ENCODE measurements at places on chromosomes 6 and 20.

- DNase-seq = no peak
These were observed 20.3 kb downstream of the CCDC167 start for GRCh38 chr6:37479266-37479854.

GRCh38 chr6:13496513-13497190, 9.3 kb upstream of the GFOD1 start:
- DNase-seq = no peak

DNA sequence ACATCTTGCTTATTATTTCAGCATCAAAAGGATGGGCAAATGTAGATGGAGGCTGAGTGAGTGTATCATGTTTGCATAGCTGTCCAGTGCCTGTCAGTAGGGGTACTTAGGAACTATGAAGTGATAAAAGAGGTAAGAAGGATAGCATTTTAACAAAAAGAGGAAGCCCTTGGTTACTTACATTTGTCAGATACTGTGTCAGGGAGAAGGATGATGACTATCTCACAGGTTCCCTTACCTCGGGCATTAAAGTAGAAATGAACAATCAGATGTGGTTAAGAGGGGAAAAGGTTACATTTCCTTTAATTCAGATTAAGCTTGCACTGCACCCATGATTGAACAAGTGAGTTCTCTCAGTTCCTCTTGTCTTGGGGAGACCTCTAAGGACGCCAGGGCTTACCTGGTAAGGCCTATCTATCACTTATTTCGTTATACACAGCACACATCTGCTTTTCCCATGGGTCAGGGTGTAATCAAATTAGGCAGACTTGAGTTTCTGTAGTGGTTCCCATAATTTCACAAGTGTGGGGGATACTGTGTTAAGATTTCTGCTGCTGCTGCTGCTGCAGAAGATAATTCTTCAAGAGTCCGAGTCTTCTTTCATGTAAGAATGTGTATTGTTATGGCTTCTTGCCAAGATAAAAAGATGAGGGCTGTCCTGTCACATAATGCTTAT, 4.5 kb downstream of the FOXO3 start:
- no peak for DNase-seq

- DNase-seq = no peak
These were observed 15.3 kb upstream of the SRSF6 start for GRCh38 chr20:43442282-43442880.

DNA sequence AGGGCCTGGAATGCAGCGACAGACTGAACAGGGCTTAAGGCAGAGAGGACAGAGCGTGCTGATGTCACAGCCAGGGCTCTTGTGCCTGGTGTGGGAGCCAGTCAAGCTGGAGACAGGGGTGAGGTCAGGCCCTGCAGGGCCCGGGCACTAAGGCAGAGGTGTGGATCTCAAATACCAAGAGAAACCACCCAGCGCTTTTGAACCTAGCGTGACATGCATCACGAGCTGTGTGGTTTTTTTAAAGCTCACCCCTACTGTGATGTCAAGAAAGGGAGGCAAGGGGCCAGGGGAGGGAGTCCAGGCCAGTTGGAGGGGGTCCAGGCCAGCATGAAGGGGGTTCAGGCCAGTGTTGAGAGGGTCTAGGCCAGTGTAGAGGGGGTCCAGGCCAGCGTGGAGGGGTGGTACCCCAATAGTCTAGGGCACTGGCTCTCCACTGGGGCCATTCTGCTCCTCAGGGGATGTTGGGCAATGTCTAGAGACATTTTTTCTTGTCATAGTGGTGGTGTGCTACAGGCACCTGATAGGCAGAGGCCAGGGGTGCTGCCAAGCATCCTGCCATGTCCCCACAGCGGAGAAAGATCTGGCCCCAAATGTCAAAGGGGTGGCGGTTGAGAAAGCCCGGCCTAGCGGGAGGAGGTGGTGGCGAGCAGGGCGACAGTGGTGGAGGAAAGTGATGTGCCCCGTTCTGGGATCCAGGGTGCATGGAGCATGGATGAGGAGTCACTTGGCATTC, 42.6 kb downstream of the RBM38 start:
- no peak for DNase-seq

- no peak for DNase-seq
These were observed 113.3 kb downstream of the TCP11 start for GRCh38 chr6:35027807-35028206.

GRCh38 chr6:119166024-119166784, 87.7 kb upstream of the FAM184A start:
- no peak for DNase-seq

- DNase-seq = no peak
These were observed 24.7 kb upstream of the HDAC2 start for GRCh38 chr6:113995634-113996033.

DNA sequence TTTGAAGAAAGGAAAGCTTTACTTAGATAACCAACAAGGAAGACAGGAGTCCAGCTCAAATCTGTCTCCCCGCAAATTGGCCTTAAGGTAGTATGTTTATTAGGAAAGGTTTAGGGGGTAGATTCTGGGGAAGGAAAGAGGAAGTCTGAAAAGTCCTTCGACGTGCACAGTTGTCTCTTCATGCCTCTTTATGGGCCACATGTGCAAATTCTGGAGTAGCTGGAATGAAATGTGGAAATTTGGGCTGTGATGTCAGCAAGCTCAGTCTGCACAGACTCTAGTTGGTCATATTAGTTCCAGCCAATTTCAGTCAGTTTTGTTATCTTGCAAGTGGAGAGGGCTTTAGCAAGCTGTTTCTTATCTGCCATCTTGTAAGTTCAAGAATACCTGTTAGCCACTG, 50.1 kb downstream of the NUP153 start:
- no peak for DNase-seq

- no peak for DNase-seq
These were observed 30.0 kb downstream of the TFEB start for GRCh38 chr6:41705311-41705995.

DNA sequence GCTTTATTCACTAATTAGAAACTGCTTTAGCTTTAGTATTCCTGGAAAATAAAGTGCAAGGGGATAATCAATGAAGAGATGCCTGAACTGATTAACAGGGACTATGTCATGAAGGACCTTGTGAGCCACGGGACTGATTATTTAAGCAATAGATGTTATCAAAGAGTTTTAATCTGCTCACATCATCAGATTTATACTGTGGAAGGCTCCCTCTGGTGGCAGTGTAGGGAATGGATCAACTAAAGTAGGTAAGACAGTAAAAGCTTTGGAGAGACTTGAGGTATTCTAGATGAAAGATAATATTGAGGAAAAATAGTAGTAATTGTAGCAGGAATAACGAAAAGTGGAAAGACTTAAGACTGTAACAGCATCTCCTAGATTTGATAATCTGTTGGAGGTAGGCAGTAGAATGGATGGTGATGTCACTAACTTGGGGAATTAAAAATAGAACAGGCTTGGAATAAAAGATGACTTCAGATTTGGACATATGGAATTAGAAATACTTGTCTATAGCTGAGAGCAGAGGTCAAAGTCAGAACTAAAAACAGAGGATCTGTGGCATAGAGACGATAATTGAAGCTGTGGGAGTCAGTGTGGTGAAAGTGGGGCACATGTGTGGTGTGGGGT, 80.3 kb upstream of the HTR1E start:
- DNase-seq = peak; percentile 11

DNA sequence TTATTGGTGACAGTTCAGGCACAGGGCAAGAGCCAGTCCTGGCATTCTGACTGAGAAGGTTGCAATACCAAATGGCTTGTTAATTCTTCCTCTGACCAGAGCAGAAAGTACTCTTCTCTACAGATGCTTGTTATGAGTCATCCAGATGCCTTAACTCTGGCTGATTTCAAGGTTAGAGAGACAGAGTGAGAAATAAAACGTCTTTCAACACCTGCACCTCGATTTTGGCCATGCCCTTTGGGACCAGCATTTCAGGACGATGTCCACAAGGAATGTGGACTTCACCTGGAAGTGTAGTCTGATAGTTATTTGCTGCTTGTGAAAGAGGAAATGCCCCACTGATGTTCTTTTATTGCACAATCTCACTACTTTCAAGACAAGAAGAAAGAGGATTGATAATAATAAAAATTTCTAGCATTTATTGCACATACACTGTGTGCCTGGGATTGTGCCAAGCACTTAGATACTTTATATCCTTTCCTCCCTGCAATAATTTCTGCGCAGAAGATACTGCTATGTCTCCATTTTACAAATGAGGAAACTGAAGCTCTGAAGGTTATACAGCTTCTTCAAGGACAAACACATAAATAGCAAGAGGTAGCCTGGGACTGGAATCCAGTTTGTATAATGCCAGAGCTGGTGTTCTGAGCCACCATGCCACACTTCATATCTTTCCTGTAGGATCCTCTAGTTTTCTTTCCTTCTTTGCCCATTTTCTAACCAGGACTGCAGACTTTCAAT, 33.5 kb upstream of the MCM3 start:
- no peak for DNase-seq

GRCh38 chr20:63519668-63520503, 679 bp upstream of the PPDPF start:
- DNase-seq = no peak

DNA sequence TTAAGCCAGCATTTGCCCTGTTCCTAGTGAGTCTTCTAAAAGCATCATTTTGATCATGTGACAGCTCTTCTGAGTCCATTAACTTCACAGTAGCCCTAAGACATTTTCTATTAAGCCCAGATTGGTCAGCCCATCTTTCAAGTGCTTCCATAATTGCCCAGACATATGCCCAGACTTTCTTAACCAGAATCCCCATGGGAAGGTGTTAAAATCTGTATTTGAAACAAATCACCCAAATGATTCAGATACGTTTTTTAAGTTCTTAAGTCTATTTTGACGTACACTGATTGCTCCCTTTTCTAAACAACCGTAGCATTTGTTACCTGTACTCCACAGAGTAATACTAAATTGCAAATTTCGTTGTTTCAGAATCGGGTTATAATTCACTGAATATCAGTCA, 89.3 kb downstream of the BCAS1 start:
- DNase-seq = no peak

- peak; percentile 36 for DNase-seq
These were observed 20.2 kb downstream of the LEMD2 start for GRCh38 chr6:33768644-33769120.

GRCh38 chr6:159665868-159666635, 27.0 kb downstream of the SOD2 start:
- DNase-seq = no peak

DNA sequence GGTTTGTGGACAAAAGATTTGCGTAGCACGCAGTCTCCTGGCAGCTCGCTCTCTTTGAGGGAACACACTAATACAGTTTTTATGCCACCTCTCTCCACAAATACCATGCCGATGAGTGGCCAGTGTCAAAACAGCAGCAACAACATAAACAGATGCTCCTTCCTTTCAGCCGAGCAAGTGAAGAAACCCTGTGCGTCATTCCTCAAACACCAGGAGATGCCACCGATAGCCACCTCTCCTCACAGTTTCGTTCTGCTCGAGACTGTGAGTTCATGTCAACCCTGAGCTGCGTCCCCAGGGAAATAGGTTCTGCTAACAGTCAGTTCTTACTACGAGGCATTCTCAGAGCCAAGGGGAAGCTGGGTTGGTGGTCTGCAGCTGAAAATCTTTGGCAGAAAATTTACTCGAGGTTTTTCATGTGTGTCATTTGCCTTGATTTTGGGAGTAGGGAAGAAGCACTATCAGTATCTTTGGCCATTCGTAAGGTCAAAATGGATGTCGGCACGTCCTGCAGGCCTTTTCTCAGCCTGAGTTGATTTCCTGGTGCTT, 59.9 kb downstream of the EYA2 start:
- no peak for DNase-seq

GRCh38 chr6:137944793-137945498, 77.9 kb downstream of the TNFAIP3 start:
- DNase-seq = no peak

GRCh38 chr6:99789767-99790166, 183.1 kb downstream of the PRDM13 start:
- DNase-seq = no peak

DNA sequence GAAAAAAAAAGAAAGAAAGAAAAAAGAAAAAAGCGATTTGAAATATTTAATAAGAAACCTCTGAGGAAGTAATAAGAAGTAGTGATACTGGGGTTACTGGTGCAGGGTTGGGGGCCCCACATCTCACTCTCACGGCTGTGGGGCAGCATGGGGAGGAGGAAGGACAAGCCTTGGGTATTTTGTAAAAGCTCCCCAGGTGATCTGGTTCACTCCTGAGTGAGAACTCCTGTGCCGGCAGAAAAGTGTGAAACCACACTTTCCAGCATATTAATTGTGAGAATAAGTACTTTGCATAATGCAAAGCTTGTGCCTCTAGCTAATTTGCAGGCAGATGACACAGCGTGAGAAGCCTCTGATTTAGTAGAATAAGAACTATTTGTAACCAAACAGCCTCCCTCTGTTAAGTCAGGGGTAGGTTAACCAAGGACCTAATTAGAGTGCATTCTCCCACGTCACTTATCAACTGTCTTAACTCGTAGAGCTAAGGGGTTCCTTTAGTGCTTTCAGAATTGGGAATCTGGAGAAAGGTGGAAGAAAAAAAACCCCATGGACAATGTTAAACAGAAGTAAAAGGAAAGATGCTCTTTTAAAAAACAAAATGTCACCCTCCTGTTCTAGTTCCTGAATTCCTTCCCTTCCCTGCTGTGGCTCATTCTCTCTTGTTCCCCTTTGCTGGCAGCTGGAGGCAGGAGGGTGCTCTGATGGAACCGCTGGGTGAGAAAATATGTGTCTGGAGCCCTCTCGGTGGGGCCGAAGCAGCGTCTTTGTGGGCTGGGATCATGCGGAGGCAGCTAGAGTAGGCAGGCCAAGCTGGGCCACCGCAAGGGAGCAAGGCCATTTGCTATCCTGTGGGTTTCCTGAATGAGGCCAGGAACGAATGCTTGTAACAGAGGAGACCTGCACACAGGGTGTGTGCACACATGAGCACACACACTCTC, 108.7 kb downstream of the FYN start:
- DNase-seq = no peak

DNA sequence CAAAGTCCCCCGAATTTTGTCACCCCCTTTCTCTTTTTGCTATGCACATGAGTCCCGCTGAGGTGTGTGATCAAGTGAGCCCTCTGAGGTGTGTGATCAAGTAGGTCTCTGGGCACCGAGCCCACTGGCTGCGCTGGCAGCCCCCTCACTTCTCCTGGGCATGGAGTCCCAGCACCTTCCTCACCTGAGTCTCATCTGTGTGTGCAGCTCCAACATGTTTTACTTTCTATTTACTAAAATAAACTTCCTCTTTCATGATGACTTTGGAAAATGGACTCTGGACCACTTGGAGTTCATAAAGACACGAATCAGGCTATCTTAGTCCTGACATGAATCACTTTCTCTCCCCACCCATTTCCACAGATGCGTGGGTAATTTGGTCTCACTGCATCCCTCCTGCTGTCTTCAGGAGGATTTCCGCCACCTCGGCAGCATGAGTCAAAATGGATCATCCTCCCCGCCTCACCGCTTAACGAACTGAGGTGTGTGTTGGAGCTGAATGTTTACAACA, 39.8 kb downstream of the PRDM1 start:
- DNase-seq = no peak

- DNase-seq = no peak
These were observed 258.5 kb downstream of the HACE1 start for GRCh38 chr6:104601131-104601651.

Measured in NCI-H1048 (cell line).